ENCODE measurements at places on chromosomes 6 and 20.
A peak's percentile ranks its signal among the peaks of the same experiment; 100 is the strongest.

DNA sequence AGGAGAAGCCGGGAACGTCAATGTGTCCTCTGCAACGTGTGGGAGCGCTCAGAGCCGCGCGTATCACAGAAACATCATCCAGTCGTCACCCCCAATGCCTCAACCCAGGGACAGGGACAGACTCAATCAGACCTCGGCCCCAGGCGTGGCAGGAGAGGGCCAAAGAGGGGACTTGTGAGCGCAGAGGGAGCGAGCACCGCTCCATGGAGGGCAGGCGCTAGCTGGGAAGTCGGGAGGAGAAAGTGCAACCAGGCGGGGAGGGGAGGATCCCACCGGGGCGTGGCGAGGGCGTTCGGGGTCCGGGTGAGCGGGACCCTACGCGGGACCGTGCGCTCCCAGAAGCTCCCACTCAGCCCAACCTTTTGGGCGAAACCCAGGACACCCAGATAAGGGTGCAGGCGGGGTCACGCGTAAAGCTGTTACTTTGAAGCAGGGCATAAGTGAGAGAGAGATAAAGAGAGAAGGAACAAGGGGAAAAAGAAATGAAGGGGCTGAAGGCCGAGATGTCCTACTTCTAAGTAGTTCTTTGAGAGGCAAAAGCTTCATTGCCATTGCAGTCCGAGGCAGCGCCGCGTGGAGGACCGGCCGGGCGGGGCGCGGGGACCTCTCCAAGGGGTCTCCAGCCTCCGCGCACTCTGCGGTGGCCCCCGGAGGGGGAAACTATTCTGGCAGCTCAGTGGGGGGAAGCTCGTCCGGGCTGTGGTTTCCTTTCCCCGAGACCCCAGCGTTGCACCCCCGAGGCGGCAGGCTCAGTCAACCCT, 862 bp upstream of the SOBP start:
- no peak for DNase-seq

GRCh38 chr20:32536851-32537656, 48.1 kb downstream of the NOL4L start:
- no peak for DNase-seq

GRCh38 chr20:40397467-40397866, 291.6 kb downstream of the MAFB start:
- no peak for DNase-seq

- no peak for DNase-seq
These were observed 392.4 kb downstream of the QKI start for GRCh38 chr6:163806755-163807499.

DNA sequence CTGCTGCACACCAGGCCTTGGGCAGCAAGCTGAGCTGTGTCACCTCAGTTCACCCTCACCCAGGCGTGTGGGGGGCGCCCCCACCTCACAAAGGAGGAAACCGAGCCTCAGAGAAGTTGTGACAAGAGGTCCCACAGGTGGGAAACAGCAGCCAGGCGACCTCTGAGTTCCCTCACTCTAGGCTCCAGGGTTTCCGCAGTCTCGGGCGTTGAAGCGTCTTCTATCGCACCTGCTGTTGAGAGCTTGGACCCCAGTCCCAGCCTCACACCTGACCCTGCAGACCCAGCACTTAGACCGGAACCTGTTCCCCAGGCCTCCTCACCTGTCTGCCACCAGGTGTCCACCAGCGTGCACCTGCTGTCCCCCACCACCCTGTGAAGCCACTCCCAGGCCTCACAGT, 22.3 kb upstream of the APMAP start:
- DNase-seq: no peak

- peak; percentile 27 for DNase-seq
These were observed 150.1 kb downstream of the DHX35 start for GRCh38 chr20:39112178-39112743.

- peak; percentile 88 for DNase-seq
These were observed 354.2 kb upstream of the SULF2 start for GRCh38 chr20:48139262-48140041.

All from bronchial epithelial cell (primary cell).